ENCODE measurements at places on chromosomes 7 and 10.

DNA sequence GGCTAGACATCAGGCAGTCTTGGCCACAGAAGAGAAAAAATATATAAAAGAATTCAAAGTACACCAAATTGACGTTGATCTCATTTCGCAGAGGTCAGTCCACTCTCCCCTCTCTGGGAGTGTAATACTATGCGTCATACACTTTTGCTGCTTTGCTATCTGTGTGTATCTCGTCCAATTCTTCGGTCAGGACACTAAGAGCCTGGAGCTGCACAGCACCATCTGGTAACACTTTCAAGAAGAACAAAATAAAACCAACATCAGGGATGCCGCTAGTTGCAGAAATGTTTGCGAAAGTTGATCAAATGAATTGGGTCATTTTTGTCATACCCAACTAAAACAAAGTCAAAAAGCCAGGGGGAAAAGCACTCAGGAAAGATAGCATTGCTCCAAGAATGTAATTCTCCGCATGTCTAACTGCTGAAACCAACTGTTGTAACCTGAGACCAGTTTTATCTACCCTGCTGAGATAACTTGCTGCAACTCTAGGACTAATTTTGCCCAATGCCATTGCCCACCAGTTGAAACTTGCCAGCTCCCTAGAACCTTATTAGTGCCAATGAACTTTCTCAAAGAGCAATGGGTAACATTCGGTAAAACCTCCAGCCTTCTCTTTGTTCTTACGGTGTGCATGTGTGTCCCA lies 23.0 kb downstream of the TMEM176A start:
- no peaks in the 10 kb centered on the region for H3K27me3 ChIP-seq
- H3K4me1 ChIP-seq, result no peaks in the 10 kb centered on the region
- H3K4me3 ChIP-seq, result no peak overlapping the region
- no peak for DNase-seq

GRCh38 chr7:24917510-24918239 lies 62.3 kb downstream of the OSBPL3 start:
- peak; percentile 90 for DNase-seq
- no peak overlapping the region for H3K27ac ChIP-seq
- peaks cover 21% of the 10 kb centered on the region for H3K4me1 ChIP-seq
- no peaks in the 10 kb centered on the region for H3K27me3 ChIP-seq
- H3K36me3 ChIP-seq, result no peaks in the 10 kb centered on the region

GRCh38 chr7:101813402-101814019 lies 3.9 kb upstream of the CUX1 start:
- H3K27me3 ChIP-seq, result no peaks in the 10 kb centered on the region
- peak overlapping the region; percentile 68 for H3K4me3 ChIP-seq
- H3K27ac ChIP-seq, result no peak overlapping the region

DNA sequence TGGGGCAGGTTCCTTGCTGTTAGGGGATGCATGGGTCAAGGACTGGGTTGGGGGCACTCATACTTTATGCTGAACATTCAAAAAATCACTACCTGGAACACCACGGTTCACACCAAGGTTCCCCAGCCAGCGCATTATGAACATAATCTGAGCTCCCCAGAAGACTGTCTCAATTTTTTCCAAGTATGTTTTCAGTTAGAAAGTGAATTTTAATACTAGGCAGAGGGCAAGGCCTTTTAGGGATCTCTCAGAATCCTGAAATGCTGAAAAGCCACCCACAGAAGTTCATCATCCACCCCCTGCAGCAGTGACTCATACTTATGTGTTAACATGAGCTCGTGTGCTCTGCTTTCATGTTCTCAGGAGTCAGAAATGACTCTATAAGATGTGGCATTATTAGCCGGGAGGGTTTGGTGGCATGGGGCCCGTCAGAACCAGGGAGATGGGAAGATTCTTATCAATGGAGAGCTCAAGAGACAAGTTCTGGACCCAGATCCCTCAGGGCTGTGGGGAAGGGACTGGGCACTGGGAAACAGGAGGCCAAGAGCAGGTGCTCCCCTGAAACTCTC lies 185.2 kb upstream of the ITGB1 start:
- peaks cover 12% of the 10 kb centered on the region for H3K4me1 ChIP-seq
- no peaks in the 10 kb centered on the region for H3K36me3 ChIP-seq
- peak overlapping the region; percentile 53 for H3K27ac ChIP-seq
- H3K27me3 ChIP-seq, result no peaks in the 10 kb centered on the region
- no peak overlapping the region for H3K4me3 ChIP-seq

- DNase-seq, result no peak
- no peak overlapping the region for H3K27ac ChIP-seq
- no peaks in the 10 kb centered on the region for H3K27me3 ChIP-seq
- no peaks in the 10 kb centered on the region for H3K36me3 ChIP-seq
- H3K4me3 ChIP-seq, result no peak overlapping the region
These were observed 26.7 kb upstream of the LYZL2 start for GRCh38 chr10:30656233-30656632.

- no peaks in the 10 kb centered on the region for H3K4me1 ChIP-seq
- no peaks in the 10 kb centered on the region for H3K27me3 ChIP-seq
- DNase-seq, result peak; percentile 1
- H3K4me3 ChIP-seq, result no peak overlapping the region
- H3K36me3 ChIP-seq, result no peaks in the 10 kb centered on the region
These were observed 39.0 kb downstream of the TFPI2 start for GRCh38 chr7:93851536-93851935.

DNA sequence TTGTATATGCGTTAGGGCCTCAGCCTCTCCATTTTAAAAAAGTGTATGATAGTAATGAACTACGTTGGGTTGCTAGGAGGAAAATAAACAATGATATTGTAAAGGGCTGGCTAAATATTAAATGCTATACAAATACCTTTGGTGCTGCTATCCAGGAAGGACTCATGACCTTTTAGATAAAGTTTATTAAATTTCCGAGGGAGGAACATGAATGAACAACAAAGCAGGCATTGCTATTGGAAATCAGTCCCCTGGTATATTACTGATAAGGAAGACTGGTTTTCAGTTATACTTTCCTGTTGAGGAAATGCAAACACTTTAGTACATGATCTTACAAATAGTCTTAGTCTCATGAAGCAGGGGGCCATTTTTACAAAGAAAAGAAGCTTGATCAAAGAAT lies 17.2 kb upstream of the AGR2 start:
- H3K27me3 ChIP-seq, result no peaks in the 10 kb centered on the region
- H3K4me1 ChIP-seq, result peaks cover 2% of the 10 kb centered on the region
- no peak overlapping the region for H3K27ac ChIP-seq
- DNase-seq, result no peak
- H3K4me3 ChIP-seq, result no peak overlapping the region

DNA sequence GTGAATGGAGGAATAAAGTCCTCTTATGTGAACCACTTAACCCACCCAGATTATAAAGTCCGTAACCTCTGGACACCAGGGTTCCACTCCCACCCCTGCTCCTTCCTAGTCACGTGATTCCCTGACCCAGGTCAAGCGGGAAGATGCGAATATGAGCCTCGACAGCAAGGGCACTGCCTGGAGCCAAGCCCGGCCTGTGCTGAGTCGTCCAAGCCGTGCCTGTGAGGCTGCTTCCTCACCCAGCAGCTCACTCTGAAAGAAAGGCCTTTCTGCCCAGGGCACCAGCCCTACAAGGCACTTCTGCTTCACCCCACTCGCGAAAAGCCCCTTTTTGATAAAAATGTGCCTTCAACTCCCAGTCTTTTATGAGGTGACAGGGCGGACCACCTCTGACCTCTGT lies 85.8 kb downstream of the CYTH3 start:
- DNase-seq, result peak; percentile 23
- H3K4me3 ChIP-seq, result no peak overlapping the region
- H3K27ac ChIP-seq, result no peak overlapping the region
- H3K4me1 ChIP-seq, result no peaks in the 10 kb centered on the region

- H3K27ac ChIP-seq, result peak overlapping the region; percentile 99
- no peaks in the 10 kb centered on the region for H3K27me3 ChIP-seq
- H3K4me3 ChIP-seq, result peak overlapping the region; percentile 98
These were observed 486 bp downstream of the HIPK2 start for GRCh38 chr7:139777133-139777891.

DNA sequence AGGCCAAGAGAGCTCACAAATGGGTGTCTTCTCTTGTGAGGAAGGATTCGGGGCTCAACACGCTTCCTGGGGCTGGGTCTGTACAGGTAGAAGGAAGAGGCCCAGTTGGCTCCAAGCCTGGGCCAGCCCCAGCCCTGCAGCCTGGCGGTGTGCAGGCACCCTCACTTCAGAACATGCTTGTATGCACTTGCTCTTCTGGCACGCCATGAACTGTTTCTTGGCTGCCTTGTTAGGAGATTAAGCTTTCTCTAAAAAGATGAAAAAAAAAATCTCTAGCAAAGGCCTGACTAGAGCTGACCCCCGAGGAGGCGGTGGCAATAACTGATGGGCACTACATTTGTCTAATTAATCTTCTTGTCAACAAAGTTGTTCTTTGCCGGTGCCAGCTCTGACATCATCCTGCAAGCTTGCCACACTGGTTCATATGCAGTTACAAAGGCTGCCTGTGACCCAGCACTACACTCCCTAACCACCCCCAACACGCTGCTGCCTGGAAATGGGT lies 94.7 kb downstream of the WDR11 start:
- no peaks in the 10 kb centered on the region for H3K36me3 ChIP-seq
- H3K4me3 ChIP-seq, result no peak overlapping the region
- no peak overlapping the region for H3K27ac ChIP-seq
- no peak for DNase-seq
- no peaks in the 10 kb centered on the region for H3K4me1 ChIP-seq

DNA sequence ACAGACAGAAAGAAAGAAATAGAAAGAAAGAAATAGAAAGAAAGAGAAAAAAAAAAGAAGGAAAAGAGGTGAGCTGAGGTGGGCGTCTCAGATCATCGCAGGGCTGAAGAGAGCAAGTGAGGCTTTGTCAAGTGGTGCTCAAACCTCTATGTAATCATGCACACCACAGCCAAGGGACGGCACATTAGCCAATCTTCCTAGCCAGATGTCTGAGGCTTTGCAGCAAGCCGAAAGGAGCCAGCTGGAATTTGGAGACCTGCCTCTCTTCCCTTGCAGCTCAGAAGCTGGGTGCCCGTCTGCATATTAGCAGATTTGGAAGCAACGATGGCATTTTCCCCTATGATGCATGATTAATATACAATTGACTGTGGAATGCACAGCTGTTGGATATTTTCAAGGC lies 52.5 kb downstream of the ADRA2A start:
- H3K27ac ChIP-seq, result no peak overlapping the region
- H3K4me3 ChIP-seq, result no peak overlapping the region
- no peaks in the 10 kb centered on the region for H3K27me3 ChIP-seq
- H3K36me3 ChIP-seq, result no peaks in the 10 kb centered on the region

DNA sequence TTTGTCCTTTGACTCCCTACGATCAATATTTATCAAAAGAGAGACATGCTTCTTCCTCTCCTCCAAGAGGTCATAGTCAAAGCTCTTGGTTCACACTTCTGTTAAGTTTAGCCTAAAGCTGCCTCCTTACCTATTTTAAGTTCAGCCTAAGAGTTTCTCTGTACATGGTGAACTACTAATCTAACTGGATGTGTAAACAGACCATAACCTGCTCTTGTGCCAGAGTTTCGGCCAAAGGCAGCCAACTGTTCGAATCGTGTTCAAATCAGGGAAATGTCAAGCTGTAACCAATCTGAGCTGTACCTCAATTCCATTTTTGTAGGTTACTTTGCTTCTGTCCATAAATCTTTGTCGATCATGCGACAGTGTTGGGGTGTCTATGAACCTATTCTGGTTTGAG lies 414.8 kb downstream of the PHTF2 start:
- H3K27ac ChIP-seq, result no peak overlapping the region
- no peaks in the 10 kb centered on the region for H3K36me3 ChIP-seq
- no peaks in the 10 kb centered on the region for H3K27me3 ChIP-seq
- no peak for DNase-seq
- H3K4me1 ChIP-seq, result peaks cover 6% of the 10 kb centered on the region

- no peaks in the 10 kb centered on the region for H3K36me3 ChIP-seq
- H3K27me3 ChIP-seq, result peaks cover 4% of the 10 kb centered on the region
- no peak for DNase-seq
- no peak overlapping the region for H3K27ac ChIP-seq
- H3K4me3 ChIP-seq, result no peak overlapping the region
These were observed 112.0 kb upstream of the MKX start for GRCh38 chr10:27857616-27858015.

DNA sequence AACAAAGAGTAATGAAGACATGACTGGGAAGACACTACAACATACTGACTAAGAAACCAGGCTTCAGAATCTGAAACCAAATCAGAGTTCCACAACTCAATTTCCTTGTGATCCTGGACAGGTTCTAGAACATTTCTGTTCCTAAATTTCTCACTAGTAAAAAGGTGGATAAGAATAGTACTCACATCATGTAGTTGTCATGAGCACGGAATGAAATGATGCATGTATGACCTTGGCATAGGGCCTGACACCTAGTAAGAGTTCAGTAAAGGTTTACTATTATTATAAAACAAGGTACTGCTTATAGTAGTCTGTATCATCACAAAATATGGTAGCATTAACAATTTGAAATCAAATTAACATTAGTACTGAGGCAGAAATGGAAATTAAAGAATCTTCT lies 19.9 kb downstream of the DOCK4 start:
- peaks cover 2% of the 10 kb centered on the region for H3K4me1 ChIP-seq
- DNase-seq, result no peak

DNA sequence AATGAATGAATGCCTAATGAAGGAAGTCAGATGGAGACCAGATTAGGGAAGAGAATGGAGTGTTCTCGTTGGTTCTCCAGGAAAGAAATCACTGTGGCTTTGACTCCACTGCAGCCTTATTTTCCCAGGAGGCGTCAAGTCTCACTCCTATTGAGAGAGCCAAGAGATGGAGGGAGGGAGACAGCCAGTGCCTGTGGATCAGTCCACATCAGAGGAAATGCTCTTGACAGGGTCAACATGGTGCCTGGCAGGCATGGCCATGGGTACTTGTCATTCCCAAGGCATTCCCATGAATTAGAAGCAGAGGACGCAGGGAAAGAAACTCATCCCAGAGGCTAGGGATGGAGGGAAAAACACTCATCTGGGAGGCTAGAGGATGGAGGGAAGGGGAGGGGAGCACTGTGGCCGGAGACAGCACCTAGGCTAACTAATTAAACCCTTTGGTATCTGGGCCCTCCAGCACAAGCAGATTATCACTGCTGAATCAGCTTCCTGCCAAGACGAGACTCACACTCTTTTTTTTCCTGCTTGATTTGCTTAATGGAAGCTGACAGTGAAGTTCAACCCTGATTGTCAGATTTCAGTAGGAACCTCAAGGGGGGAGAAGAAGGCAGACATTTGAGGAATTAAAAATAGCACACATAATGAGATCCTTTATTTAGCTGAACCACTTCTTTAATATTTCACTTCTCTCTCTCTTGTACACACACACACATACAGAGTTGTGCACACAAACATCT lies 1233.2 kb upstream of the AUTS2 start:
- H3K4me1 ChIP-seq, result no peaks in the 10 kb centered on the region
- no peaks in the 10 kb centered on the region for H3K27me3 ChIP-seq
- DNase-seq, result no peak
- H3K4me3 ChIP-seq, result no peak overlapping the region
- H3K27ac ChIP-seq, result no peak overlapping the region
- no peaks in the 10 kb centered on the region for H3K36me3 ChIP-seq

Measured in IMR-90 (cell line).